Activated CD8-positive, alpha-beta memory T cell treated with anti-CD3 and anti-CD28 coated beads for 1 hour (primary cell): ENCODE measurements at places on chromosomes 5 and 9.

DNA sequence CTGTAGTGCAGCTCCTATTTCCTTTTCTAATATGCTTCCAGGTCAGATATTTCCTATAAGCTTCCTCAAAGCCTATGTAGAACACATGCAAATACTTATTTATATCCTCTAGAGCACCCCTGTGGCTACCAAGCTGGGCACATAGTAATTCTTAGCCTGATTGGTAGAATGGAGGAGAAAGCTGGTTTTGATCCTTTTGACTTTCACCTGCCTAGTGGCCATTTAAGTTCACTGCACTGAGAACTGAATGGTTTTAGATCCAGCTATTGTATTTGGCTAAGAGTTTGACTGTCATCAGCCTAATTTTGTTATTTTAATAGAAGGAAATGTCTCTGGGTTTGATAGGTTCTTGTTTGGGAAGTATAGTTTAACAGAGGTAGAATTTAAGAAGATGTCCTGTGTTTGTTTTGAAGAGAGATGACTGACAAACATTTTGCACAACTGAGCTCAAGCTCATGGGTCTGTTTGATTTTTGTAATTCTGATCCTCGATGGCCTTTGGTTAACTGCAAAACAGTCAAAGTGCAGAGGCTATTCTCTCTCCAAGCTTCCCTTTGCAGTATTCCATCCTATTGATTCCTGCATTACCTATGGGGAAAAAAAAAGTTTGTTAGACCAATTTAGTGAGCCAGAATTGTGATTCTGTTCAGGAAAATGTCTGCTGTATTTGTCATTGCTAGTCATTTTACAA, 85.4 kb downstream of the KCNN2 start:
- no peak for DNase-seq

- DNase-seq, result no peak
Observed at GRCh38 chr9:88218726-88219125, 80.5 kb upstream of the SPATA31C2 start.

DNA sequence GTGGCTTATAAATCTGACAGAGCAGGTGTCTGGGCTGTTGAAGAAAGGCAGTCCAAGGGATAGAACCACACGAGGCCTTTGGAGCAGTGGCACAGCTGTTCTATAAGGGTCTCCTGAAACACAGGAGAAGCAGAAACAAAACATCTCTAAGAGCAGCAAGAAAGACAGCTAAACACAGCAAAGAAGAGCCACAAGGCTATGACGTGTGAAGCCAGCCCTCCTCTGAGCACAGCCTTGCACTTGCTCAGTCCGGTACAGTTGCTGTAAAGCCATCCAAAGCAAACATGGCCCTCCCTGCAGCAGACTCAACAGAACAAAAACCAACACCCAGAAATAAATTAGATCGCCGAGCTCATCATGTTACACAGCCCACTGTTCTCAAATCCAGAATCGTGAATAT, 2.6 kb upstream of the GZMK start:
- no peak for DNase-seq

DNA sequence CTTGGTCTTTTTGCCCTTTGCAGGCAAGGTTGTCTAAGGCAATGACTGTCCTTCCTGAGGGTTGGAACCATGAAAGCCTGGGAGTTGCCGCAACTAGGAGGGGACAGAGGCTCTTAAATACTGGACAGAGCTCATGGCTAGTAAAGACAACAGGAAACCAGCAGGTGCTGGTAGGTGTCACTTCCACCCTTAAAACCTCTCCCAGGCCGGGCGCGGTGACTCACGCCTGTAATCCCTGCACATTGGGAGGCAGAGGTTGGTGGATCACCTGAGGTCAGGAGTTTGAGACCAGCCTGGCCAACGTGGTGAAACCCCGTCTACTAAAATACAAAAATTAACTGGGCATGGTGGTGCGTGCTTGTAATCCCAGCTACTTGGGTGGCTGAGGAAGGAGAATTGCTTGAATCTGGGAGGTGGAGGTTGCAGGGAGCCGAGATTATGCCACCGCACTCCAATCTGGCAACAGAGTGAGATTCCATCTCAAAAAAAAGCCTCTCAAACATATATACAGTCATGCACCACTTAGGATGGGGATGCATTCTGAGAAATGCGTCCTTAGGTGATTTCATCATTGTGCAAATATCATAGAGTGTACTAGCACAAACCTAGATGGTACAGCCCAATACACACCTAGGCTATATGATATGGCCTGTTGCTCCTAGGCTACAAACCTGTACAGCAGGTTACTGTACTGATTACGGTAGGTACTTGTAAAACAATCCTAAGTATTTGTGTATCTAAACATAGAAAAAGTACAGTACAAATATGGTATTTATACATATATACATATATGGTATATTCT, 102.7 kb downstream of the HSPA4 start:
- no peak for DNase-seq

GRCh38 chr5:174459832-174460448, 264.4 kb upstream of the MSX2 start:
- no peak for DNase-seq

GRCh38 chr5:151491062-151491461, 43.7 kb downstream of the SLC36A1 start:
- DNase-seq, result no peak

- DNase-seq, result no peak
Observed at GRCh38 chr9:136759001-136759400, 958 bp upstream of the LCN8 start.

GRCh38 chr5:142617416-142618129, 68.3 kb downstream of the FGF1 start:
- DNase-seq, result no peak

GRCh38 chr9:107637421-107638420, 148.2 kb upstream of the KLF4 start:
- DNase-seq, result no peak

GRCh38 chr9:121574774-121575519, 75.3 kb upstream of the GGTA1 start:
- DNase-seq, result no peak

DNA sequence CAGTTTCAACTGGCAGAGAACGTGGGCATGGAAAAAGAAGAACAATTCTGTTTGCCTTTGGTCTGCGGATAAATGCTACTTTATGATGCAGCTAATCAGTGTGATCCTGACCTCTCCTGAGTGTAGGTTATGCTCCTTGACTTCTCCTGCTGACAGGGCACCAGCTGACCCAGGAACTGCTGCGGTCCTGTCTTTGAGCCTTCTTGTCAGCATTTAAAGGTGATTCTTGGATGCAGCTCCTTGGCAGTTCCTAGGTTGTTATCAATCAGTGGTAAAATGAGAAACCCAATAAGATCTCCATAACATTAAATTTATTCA, 150.3 kb upstream of the FGF10 start:
- no peak for DNase-seq

- DNase-seq, result no peak
Observed at GRCh38 chr5:155947394-155948062, 379.4 kb upstream of the SGCD start.

DNA sequence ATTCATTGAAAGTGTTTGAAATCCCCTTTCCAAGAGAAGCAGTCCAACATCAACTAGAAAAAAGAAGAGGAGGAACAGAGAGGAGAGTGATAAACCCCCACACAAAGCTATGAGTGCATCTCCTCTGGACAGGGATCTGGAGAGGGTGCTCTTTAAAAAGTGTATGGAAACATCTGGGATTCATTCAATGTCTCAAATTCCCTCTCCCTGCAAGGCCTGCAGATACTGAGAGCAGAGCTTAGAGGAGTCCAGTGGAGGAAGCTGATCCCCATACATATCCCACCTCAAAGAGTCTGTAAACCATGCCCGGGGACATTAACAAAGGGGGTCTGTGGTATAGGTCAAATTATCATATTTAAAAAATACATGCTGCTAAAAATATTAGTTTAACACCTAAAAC, 2.2 kb downstream of the SPOCK1 start:
- DNase-seq, result no peak

DNA sequence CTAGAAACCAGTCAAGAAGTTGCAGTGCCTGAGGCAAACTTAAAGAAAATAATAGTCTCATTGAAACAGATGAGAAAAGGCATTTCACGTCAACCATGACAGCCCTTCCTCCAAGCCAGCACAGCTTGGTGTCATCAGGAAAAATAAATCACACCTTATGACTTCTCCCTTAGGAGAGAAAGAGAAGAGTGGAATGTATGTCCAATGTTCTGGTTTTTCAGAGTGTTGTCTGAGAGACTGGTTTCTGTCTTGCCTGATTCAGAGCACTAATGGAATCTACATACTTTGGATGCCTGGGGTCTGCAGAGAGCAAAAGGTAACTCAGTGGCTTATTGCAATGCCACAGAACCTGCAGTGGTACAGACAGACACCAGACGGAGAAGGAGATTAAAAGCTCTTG, 105.5 kb upstream of the PDE4D start:
- DNase-seq, result no peak

GRCh38 chr9:16768816-16769215, 101.7 kb downstream of the BNC2 start:
- no peak for DNase-seq

GRCh38 chr9:91315191-91315590, 46.5 kb downstream of the AUH start:
- no peak for DNase-seq

GRCh38 chr5:9507974-9508373, 37.9 kb downstream of the SEMA5A start:
- no peak for DNase-seq

GRCh38 chr5:137096149-137097103, 402.7 kb downstream of the SPOCK1 start:
- DNase-seq, result no peak

- DNase-seq, result no peak
Observed at GRCh38 chr5:93267736-93268135, 313.3 kb downstream of the NR2F1-AS1 start.

- DNase-seq, result no peak
Observed at GRCh38 chr9:115276621-115277020, 158.7 kb upstream of the TNC start.

DNA sequence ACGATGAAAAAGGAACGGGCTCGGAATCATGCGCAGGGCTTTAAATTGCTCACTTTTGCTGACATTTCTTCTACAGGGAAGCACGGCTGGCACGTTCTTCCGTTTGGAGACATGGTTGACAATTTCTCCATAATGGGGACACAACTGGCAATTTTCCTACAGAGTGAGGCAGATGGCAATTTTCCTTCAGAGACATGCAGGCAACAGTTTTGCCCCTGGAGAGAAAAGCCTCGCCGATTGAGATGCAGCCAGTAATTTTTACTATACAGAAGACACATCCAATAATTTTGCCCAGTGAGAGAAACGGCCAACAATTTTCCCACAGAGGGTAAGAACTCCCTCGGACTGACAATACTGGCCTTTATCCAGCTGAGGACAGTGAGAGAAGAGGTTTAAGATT, 90.9 kb upstream of the GPR151 start:
- DNase-seq, result no peak

DNA sequence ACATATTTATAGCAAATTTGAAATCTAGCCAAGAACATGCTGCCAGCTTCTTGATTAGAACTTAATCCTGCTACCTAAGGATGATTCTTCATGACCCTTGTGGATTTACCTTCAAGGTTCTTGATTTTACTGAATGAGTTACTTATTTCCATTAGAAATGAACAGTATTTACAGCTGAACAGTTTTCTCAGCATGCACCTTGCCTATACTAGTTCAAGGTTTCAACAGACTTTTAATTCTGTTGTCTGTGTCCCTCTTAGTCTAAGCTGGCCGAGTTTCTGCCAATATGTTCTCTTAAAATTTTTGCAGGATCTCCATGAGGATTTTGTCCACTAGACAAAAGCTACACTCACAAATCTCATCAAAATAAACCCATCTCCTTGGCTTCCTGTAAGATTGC, 188.8 kb upstream of the ST8SIA4 start:
- no peak for DNase-seq

GRCh38 chr9:1554081-1555035, 460.8 kb upstream of the SMARCA2 start:
- no peak for DNase-seq

GRCh38 chr5:115179394-115180164, 9.9 kb upstream of the TRIM36 start:
- no peak for DNase-seq

GRCh38 chr5:161412792-161413191, 133.7 kb downstream of the GABRB2 start:
- no peak for DNase-seq
